ENCODE measurements at places on chromosomes 12 and 14.

GRCh38 chr14:104438166-104438887 lies 141.2 kb upstream of the C14orf180 start:
- DNase-seq = no peak

- peak; percentile 82 for DNase-seq
Measured at GRCh38 chr14:74275241-74275841, 27.4 kb downstream of the ABCD4 start.

DNA sequence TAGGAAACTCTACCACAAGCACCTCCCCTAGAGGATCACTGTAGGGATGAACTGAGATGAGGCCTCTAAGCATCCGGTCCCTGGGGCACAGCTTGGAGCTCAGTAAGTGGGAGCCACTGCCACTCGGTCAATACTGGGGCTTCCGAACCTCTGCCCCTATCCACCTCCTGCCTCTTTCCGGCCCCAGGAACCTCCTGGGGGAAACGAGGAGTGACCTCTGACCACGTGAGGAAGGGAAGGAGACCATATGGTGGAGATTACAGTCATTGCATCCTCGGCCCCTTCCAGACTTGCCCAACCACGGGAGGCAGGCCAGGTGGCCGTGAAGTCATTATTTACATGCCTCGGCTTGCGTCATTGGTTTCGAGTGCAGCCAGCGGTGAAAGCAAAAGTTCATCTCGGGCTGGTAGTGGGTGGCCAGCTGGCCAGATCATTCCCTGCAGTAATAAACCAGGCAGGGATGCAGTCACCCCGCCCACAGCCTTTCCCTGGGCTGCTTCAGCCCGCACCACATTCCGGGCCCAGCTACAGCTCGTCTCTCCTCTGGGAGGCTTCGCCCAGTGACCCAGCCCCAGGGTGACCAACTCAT lies 65.4 kb downstream of the C14orf132 start:
- DNase-seq = peak; percentile 95

DNA sequence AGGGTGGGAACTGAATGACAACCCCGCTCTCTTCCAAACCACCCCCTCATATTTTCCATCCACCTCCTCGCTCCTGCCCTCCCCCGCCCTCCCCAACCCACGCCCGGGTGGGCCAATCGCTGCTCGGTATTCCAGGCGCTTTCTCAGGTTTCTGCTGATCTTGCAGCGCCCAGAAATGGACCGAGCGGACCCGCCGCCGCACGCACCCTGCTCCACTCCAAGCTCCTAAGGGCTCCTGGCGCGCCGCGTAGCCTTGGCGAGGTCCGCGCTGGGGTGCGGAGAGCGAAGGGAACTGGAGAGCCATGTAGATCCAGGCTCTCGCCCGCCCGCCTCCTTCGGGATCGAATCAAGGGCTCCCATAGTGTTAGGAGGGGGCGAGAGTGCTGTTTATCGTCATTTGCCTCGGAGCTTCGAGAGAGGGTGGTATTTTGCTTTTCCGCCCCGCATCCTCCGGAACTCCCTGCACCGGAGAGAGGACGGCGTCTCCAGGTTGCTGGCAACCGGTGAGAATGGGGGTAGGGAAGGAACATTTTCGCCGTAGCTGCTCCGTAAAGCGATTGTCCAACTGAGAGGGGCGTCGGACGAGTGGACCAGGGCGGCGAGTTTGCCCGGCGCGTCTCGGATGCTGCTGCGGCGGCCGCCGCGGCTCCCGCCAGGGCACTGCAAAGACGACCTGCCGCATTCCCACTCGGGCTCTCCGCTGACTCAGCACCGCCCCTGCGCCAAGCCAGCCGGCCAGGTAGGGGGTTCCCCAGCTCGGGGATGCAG lies at the start of gene KCNA1:
TSS of gene KCNA1 (plus strand) at position 172 of the 768 bp plus-strand sequence. CDS start 1,474 bp downstream, outside the sequence.
- no peak for DNase-seq

DNA sequence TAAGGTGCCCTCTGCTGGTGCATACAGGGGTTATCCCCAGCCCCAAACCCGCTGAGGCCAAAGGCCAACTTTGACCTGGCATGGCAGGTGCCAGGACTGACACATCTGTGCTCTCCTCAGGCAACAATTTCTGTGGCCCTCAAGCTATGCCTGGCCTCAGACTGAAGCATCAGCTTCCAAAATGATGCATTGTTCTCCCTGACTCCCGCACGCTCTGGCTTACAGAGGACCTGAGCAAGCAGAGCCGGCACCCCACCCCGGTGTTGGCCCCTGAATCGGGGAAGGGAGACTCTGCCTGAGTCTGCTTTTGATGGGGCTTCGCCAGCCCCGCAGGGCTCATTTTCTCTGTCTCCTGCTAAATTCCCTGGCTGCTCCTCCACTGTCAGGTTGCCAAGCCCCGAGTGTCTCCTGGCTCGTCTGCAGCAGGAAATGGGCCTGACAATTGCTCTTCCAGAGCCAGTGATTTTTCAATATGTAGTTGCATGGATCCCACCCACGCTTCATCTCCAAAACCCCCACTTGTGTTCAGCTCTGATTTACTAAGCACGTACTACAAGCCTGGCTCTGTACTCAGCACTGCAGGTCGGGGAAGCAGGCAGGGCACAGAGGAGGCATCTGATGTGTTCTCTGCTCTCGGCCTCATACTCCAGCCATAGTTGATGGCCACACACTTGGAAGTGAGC lies 126.1 kb downstream of the SLC38A6 start:
- peak; percentile 51 for DNase-seq

DNA sequence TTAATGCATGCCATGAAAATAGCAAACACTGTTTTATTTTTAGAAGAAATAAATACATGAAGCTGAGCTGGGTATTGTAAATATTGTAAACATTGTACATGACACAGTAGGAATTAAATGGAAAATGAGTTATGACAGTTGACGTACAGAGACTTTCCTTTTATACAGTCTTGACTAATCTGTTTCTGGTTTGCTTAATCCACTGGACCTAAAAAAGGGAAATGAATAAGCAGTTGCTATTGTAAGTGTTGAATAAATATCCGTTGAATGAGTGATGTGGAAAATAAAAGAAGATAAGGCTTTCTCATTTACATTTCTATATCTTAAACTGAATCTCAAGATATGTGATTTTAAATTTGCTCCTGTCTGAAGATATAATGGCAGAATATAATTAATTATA lies 15.0 kb downstream of the PMCH start:
- DNase-seq = no peak

DNA sequence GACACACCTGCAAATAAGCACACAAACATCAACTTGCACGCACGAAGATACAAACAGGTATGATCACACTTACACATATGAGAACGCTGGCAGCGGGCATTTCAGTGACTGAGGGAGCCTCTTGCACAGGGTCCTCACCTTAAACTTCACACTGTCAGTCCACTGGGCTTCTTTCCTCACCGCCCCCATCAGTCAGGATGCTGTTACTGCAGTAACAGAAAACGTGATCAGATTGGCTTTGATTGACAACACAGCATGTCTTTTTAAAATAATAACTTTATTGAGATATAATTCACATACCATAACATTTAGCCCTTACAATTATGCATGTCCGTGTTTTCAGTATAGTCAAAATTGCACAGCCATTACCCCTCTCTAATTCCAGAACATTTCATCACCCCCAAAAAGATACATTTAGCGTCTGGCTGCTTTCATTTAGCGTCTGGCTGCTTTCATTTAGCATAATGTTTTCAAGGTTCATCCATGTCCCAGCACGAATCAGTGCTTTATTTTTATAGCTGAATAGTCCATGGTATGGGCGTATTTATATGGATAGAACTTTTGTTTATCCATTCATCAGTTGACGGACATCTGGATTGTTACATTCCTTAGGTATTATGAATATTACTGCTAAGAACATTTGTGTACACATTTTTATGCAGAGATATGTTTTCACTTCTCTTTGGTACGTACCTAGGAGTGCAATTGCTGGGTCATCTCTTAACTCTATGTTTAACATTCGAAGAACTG lies 8.4 kb downstream of the CCDC197 start:
- DNase-seq = no peak

- DNase-seq = no peak
Measured at GRCh38 chr14:82180139-82180538, 646.5 kb upstream of the SEL1L start.

- no peak for DNase-seq
Measured at GRCh38 chr12:120940799-120941198, 36.6 kb upstream of the SPPL3 start.

DNA sequence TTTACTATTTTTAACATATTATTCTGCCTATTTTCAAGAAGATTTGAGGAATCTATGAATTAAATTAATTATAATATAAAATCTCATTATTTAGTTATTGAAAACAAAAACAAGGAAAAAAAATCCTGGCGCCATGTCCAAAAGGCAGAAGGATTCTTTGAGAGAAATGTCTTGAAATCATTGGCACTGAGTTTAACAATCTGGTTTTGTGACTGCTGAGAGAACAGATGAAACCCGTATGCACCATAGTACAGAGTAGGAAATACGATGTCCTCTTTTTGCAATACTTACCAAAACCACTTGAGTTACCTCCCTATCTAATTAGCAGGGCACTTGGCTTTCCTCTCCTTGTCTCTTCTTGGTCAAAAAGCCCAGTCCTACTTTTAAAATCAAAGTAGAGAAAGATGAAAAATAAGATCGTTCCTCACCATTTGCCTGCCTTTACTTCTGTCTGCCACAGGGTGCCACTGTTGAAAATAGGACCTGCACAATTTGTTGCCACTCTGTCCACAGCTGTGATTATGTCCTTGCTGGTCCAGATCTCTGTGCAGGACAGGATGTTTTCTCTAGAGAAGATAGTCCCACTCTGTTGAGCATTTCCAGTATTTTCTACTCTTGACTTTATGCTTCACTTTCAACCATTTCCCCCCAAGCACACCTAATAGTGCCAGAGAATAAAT lies 179.7 kb downstream of the PDZRN4 start:
- DNase-seq = no peak

DNA sequence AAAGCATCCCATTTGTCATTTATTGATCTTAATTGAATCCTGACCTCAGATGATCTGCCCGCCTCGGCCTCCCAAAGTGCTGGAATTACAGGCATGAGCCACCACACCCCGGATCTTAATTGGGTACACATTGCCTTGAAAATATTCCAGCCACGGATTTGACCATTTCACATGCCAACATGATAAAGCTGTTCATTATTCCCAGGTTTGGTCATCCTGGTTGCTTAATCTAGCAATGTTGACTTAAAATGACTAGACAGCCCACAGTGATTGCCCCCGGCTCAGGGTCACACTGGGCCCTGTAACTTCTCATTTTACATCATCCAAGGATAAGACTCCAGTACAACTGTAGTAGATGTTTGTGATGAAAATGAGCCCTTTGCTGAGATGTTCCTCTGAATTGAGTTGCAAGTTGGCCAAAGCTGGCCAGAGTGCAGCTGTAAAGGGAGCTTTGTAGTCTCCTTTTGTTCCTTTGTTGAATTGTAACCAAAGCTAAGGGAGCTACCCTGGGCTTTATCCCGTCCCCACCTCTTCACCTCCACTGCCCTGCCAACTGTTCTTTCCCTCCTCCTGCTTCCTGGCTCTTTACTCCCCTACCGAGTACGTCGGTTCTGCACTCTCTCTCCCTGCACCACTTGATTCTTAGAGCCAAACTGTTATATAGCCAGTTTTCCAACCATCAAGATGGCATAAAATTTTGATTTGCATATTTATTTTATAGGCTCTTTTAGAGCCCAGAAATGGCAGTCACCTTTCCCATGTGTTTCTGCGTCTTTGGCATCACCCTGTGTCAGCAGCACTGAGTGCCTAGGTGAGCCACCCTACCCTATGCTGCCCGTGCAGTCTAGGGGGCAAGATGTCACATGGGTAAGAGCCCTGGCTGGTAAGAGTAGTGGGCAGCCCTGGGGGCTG lies 141.3 kb upstream of the HIF1A start:
- peak; percentile 97 for DNase-seq

DNA sequence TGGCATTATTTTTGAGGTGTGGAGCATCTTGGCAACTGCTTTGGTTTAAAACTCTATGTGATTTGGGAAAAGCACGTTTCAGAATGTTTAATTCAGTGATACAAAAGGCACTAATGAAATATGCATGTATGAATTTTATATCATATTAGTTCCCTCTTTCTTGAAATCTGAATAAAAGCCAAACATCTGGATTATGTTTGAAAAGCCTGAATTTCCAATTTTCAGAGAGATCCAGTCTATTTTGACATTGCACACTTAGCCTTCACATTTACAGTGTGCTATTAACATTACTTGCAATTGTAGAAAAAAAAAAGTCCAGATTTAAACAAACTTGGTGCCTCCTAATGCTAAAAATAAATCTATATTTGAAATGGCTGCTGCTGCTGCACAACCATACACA lies 219.1 kb upstream of the NPAS3 start:
- DNase-seq = no peak

DNA sequence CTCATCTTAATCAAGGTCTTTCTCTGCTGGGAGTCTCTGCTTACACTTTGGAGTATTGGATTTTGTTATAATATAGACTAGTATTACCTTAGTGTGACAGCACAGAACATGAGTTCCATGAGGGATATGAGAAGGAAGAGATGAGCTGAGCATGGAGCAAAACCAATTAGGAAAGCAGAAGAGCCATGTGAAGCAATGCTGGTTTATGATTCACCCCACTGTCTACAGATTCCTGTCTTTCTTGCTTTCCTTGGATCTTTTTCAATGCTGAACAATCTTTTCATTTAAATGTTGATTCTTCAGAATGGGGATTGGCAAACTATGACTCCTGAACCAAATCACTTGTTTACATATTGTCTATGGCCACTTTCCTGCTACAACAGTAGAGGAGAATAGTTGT lies 70.4 kb upstream of the KITLG start:
- DNase-seq = peak; percentile 28

DNA sequence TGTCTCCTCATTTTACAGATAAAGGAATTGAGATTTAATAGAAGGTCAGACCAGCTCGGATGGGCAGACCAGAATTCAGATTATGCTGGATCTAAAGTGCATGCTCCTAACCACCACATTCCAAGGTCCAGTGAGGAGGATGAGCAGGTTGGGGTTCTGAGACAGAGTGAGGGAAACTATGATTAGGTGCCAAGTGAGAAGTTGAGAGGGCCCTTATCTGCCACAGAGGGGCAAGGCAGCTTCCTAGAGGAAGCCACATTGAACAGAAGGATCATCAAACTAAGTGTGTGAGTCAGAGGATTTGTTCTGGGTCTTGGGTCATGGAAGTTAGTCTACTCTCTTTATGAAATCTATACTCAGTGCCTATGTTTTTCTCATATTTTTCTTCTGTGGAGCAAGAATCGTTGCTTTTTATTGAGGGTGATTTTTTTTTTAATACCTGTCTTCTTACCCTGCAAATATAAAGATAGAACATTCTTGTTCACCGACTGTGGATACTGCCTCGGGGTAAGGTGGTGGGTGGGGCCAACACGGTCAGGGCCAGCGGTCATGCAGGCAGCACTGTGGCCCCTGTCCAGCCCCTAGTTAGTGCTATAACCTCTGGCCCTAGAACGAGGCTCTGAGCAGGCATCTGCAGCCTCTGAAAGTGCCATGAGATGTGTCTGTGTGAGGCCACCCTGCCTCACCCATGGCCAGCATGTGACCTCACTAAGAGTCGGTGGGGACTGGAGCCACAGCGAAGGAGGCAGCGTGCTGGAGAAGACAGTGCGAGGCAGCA lies 55.6 kb upstream of the PTHLH start:
- no peak for DNase-seq

GRCh38 chr12:94753036-94753679 lies 102.8 kb upstream of the TMCC3 start:
- no peak for DNase-seq
